ENCODE measurements at places on chromosomes 11 and 22.
A peak's percentile ranks its signal among the peaks of the same experiment; 100 is the strongest.

GRCh38 chr11:102664001-102664752 is 39.0 kb upstream of the MMP20 start:
- peak; percentile 17 for DNase-seq

DNA sequence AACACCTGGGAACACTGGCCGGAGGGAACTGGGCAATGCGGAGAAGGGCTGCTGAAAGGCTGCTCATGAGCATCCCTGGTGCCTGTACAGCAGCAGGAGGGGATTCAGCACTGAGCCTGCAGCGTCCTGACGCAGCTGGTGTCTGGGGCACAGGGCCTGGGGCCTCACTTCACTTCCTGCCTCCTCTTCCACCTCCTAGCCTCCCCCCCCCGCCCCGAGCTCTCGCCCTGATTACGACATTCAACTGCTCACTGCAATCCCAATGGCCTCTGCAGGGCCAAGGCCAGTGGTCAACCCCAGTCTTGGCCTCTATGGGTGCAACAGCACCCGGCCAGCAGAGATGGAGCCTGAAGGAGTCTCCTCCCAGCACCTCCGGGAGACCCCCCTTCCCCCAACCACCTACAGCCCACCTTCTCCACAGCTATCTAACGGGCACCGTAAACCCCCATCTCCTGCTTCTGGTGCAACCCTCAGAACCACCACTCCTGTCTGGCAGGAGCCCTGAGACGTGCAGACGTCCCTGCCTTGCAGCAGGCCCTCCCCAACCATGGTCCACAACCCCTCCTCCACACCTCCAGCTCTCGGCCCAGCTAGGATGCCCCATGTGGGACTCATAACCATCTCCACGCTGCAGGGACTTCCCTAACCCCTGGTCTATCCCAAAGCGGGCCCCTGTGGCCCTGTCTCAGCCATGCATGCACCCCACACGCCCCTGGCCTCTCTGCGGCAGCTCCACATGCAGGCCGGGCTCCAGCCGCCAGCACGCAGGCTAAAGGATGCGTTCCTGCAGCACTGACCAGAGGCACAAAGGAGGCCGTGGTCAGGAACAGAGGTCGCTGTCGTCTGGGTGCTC is 38.2 kb downstream of the BRD1 start:
- DNase-seq = peak; percentile 27

DNA sequence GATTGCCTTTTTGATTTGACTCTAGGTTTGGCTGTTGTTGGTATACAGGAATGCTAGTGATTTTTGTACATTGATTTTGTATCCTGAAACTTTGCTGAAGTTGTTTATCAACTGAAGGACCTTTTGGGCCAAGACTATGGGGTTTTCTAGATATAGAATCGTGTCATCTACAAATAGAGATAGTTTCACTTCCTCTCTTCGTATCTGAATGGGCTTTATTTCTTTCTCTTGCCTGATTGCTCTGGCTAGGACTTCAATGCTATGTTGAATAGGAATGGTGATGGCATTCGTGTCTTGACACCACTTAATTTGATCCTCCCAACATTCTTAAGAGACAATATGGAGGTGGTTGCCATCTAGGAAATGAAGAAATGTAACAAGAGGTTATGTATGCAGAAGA is 388.1 kb upstream of the API5 start:
- DNase-seq = no peak

GRCh38 chr11:72522186-72522585 is 87.9 kb upstream of the CLPB start:
- no peak for DNase-seq

DNA sequence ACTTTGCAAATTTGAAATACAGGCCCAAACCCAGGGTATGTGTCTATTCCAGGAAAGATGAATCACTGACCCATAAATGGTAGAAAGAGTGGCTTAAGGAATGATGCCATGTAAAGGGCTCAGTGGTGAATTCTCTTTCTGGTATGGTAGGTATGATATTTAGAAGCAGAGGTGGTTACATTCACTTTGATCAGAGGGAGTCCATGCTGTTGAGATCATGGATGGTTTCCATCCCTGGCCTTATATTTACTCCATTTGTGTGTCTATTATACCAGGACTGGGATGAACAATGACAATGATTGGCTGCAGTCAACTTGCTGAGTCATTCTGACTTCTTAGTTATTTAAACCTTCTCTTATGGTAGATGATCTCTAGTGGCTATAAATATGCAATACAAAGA is 419.8 kb upstream of the LRRC4C start:
- peak; percentile 2 for DNase-seq

DNA sequence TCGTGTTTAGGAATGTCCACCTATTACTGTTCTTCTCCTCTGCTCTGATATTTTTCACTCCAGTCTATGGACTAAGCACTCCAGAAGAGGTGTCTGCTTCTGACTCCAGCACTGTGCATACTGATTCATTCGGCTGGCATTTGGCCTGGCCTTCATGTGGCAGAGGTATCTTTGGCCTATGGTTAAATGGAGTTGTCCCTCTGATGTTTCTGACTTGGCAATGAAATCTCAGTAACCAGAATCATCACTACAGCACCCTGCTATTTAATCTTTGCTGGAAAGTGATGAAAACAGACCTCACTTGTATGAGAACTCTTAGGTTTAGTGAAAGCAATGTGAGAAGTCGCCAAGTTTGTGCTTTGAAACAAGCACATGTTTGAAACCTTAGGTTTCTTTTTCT is 155.2 kb downstream of the MAML2 start:
- DNase-seq = peak; percentile 95

DNA sequence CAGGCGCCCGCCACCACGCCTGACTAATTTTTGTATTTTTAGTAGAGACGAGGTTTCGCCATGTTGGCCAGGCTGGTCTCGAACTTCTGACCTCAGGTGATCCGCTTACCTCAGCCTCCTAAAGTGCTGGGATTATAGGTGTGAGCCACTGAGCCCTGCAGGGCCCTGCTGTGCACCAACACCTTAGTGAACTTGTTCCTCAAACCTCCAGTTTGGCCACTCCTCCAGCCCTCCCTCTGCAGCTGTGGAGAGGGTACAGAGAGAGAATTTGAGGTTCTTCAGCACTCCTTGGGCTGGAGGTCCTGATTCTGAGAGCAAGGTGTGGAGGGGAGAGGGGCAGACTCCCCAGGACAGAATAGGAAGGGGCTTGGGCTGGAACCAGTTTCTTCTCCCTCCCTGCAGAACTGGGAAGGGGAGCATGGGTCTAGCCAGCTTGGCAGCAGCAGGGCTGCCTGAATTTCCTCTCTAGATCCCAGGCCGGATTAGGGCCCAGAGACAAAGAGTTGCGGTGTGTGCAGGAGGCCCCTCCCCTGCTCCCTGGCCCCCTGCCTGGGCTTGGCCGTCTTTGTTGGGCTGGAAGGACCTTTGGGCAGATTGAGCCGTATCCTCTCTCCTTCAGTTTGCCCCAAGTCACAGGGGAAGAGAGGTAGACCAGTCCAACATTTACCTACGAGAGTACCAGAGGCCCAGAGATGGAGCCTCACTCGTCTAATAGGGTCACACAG is 2.3 kb upstream of the PEX16 start:
- DNase-seq = no peak

DNA sequence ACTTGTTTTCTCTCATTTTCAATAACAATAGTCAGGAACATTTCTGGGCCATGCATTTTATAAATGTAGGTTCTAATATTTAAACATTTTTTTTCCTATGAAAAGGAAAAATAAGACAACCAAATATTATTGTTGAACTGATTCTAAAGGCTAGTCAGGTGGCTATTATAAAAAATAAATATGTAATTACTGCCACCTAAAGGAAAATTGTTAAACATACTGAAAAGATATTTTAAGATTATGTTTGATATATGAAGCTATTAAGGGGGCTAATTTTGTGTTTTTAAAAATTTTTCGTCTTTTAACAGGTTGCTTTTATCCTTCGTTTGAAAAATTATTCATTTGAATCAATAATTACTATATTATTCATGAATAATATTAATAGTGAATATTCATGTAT is 62.2 kb upstream of the FDX1 start:
- no peak for DNase-seq

Measured in EL (cell line).